ENCODE measurements at places on chromosomes 7 and 10.
A peak's percentile ranks its signal among the peaks of the same experiment; 100 is the strongest.

- DNase-seq = no peak
Observed at GRCh38 chr7:158320328-158320727, 267.3 kb downstream of the PTPRN2 start.

DNA sequence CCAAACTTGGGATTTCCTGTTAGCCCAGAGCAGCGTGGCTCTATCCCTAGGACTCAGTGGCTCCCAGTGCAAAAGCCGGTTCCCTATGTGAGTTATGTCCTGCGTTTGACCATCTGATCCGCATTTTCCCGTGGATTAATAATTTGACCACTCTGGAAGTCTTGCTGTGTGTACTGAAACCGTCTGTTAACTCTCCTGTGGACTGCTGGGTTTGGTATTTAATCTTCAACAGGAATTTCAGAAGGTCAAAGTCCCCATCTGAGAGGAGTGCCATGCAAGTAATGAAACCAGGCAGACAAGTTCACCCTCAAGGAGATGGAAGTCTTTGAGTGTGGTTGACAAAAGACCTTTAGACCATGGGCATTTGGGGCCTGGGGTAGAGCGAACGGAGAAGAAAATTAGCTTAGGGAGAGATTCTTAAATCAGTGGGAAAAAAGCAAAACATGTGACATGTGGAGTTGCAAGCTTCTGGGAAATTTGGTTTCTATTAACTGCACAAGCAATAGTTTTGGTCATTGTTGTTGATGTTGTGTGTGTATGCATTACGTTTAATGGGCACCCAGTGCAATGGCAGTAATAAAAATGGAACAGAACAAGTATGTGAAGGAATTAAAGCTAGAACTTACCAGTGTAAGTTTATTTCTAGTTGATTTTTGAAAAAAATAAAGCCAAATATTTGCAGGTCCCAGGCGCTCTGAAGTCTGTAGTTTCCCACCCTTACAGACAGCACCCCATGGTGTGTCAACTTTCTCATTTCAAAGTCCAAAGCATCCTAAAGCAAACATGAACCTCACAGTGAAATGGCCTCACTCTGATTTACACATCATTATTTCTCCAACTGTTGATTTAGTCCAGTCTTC, 38.2 kb downstream of the LYZL1 start:
- DNase-seq = no peak

DNA sequence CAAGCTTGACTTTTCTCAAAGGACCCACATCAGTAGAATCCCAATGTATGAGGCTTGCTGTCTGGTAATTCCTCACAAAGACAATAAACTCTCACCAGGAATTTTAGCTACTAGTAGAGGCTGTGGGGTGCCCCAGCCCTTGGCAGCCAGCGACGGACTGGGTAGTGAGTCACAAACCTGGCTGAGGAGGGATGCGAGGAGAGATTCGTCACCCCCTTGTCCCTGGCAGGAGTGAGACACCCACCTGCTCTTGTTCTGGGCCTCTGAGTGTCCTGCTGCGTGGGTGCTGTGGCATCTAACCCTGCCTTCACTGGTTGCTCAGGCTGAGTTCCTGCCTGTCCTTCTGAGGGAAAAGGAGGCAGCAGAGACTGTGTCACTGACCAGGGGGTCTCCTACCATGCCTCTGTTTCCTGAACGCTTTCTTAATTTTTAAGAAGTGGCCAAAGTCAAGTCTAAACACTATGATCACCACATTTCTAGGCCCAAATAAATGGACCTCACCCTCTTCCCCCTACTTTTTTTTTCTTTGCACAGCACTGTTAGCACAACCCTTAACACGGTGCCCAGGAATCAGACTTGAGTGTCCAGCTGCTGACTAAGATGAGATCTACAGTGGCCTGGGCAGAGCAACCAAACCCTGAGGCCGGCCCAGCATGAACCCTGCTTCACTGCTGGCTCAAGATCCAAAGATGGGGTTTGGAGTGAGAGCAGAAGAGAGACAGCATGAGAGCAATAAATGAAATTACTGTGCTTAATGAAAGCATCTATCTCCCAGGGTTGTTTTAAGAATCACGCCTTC, 146.4 kb downstream of the ANLN start:
- no peak for DNase-seq

GRCh38 chr7:104175361-104175984, 32.3 kb downstream of the ORC5 start:
- DNase-seq = no peak

DNA sequence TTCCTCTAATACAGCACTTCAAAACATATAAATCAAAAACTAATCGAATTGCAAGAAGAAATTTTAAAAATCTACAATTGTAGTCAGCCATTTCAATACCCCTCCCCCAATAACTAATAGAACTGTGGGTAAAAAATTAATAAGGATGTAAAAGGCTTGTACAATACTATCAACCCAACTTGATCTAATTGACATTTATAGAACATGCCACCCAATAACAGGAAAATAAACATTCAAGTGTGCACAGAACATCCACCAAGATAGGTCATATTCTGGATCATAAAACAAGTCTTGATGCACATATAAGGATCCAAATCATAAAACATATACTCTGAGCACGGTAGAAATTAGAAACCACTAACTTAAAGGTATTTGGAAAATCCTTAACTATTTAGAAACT, 4.0 kb upstream of the GPAM start:
- no peak for DNase-seq

DNA sequence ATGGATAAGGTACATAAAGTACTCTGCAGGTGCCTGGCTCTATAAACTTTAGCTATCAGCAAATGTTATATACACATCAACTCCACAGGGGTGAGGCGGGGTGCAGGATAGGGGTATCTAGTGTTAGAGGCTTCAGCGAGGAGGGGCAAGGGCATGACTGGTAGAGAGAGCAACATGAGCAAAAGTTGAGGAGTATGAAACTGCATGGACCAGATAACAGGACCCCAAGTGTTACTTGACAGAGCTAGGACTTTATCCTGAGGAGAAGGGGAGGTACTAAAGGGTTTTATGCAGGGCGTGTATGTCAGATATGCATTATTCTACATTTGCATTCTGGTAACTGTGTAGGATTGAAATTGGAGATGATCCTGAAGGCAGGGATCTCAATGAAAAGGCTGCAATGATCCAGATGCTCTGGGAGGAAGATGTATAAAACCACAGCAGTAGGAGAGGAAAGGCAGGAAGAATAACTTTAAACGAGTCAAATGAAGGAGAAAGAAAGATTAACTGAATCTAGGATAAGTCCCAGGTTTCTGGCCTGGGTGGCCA, 109.8 kb upstream of the FAM133B start:
- no peak for DNase-seq

DNA sequence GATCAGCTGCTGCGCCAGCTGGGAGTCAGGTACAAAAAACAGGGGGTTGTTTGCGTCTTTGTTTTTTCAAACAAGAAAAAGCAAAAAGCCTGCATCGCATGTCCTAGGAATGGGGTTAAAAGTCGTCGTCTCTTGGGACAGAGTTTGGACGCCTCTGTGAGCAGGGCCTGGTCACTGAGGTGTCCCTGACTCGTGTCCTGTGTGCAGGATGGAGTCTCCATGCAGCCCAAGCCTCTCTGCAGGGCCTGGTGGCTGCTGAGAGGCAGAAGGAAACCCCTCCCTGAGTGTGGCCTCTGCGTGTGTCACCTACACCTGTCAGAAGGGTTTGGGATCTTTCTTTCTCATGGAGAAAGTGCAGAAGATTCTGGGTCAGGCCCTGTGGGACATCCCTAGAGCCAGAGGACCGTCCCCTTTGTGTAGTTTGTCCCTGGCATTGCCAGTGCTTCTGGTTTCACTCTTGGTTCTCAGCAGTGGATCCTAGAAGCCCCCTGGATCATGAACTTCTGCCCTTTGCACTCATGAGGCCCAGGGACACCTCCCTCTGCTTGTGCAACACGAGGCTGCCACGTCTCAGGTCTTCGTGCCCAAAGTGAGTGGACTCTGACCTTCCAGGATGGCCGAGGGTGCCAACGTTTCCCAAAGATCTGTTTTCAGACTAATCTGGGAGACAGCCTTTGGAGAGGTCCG, 75.0 kb downstream of the PRKAG2 start:
- no peak for DNase-seq

GRCh38 chr10:9602998-9603397, 1414.7 kb upstream of the CELF2 start:
- DNase-seq = no peak

- DNase-seq = no peak
Observed at GRCh38 chr7:815284-816216, 16.7 kb upstream of the SUN1 start.

GRCh38 chr10:95464280-95464679, 96.9 kb downstream of the SORBS1 start:
- no peak for DNase-seq

DNA sequence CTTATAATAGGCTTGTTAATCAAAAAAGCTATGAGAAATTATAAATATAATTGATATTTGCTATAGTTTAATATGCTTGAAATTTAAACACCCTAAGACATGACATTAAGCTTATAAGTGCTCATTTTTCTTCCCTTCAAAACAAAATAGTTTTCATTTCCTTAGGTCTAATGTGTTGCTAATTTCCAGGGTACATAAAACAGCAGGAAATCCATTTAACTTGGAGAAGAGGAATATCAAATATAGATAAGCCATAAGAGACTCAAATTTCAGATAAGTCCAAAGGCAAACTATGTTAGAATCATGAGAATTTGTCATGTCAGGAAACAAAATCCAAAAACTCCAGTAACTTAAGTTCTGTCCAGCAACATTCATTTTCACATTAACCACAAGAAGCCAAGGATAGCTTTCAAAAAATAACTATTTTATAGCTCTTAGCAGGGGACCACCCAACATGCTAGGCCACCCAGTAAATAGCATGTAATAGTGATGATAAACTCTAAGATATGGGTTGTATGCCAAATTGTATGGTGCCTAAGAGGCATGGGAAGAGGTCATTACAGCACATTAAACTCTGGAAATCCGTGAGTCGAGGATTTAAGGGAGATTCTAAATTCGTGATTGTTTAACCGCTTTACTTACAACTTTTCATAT, 298.1 kb downstream of the CRPPA start:
- DNase-seq = no peak

GRCh38 chr7:84073186-84073875, 121.3 kb downstream of the SEMA3A start:
- DNase-seq = peak; percentile 17

DNA sequence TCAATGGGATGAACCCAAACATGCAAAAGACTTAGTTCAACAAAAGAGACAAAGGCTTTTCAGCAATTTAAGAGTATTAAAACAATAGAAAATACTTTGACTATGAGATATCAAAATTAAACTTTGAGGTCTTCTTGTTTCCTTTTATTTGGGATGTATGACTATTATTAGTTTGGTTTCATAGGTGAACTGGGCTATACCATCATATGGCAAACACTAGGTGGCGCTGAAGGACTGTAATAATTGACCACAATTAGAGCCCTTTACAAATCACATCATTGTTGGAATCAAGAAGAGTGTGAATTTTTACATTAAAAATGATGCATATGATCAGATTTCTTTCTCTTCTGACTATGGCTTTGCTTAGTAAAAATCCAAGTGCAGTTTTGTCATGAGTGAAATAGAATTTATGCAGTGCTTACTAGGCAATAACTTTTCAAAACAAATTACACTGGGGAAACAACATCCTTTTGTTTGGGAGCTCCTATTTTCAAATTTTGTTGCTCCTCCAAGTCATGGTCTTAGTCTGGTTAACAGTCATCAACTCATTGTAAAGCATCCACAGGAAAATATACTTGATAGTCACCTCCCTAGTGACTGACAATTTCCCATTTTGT, 14.7 kb upstream of the NXPH1 start:
- peak; percentile 16 for DNase-seq

Data from GM04504 (cell line).